SK-N-DZ (cell line): ENCODE measurements at places on chromosomes 5 and 9.
A peak's percentile ranks its signal among the peaks of the same experiment; 100 is the strongest.

DNA sequence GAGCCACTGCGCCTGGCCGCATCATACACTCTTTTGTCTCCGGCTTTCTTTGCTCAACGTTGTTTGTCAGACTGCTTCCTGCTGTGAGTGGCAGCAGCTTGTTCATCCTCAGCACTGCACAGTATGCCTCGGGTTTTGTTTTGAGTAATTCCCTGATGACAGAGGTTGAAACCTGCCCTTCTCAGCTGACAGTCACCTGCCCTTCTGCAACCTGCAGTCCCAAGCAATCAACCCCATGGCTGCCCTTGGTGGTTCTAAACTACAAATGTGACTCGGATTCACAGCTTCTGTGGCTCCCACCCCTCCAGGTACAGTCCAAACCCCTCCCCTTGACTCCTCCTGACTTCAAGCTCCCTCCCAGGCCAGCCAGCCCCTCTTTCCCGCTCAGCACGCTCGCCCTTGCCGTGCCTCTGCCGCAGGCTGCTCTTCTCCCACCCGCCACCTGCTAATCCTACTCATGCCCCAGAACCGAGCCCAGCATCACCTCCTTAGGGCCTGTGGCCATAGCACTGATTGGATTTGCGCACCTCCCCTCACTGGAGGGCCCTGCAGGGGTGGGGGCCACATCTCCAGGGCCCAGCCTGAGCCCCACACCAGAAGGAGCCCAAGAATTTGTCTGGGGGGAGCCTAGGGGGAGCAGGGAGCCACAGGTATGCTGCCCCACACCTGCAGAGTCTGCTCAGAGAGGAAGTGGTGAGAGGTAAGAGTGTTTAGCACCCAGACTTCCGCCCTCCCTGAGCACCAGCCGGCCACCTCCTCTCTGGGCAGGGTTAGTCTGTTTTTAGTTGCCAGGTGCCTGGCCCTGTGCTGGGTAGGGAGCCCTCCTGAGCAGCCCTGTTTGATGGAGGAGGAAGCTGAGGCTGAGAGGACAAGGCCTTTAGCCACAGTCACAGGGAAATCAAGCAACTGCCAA, 10.1 kb downstream of the EEIG1 start:
- DNase-seq, result no peak

DNA sequence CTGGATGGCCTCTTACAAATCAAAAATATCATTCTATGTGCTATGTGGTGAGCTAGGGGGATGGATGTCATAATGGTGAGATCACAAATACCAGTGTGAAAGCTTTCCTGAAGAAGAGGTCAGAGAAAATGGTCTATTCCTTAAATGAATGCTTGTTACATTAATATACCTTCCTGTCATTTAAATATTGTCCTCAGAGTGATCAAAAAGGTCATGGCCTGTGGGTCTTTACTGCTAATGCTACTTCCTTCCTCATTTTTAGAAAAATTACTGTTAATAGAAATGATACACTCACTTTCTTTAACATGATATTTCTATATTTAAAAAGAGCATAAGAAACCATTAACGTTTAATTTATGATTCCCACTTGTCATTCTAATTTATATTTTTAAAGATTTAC, 9.7 kb downstream of the OMD start:
- no peak for DNase-seq

- DNase-seq, result no peak
Measured at GRCh38 chr5:74056789-74057164, 430.8 kb downstream of the ARHGEF28 start.

GRCh38 chr5:66882606-66883227, 286.5 kb downstream of the MAST4 start:
- DNase-seq, result no peak

- DNase-seq, result no peak
Measured at GRCh38 chr5:5929291-5930020, 448.9 kb downstream of the MED10 start.

DNA sequence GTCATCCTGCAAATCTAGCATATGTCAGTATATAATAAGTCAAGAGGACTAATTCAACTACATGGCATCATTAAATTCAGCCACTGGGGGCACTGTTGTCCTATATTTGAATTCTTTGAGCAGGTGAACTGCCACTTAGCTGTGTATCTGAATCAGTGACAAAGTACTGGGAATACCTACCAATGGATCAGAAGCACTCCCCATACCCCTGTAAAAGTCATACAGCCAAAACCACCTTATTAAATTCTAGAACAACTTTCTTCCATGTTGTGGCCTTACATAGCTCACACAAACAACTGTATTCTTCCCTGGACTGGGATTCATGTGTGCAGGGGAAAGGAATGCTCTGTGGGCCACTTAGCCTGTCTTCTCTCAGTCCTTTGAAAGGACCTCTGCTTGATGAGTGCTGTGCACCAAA, 57.4 kb upstream of the PLPP6 start:
- peak; percentile 56 for DNase-seq

- no peak for DNase-seq
Measured at GRCh38 chr5:132947671-132948070, 15.8 kb downstream of the AFF4 start.

GRCh38 chr5:75361310-75361709, 24.3 kb downstream of the HMGCR start:
- DNase-seq, result no peak

- no peak for DNase-seq
Measured at GRCh38 chr5:1522601-1523479, 920 bp downstream of the LPCAT1 start.

GRCh38 chr5:6439588-6440550, 8.8 kb upstream of the UBE2QL1 start:
- DNase-seq, result no peak

- DNase-seq, result no peak
Measured at GRCh38 chr5:32018476-32019436, 155.4 kb downstream of the GOLPH3 start.

GRCh38 chr5:111680737-111681413, 76.1 kb downstream of the NREP start:
- DNase-seq, result peak; percentile 35

DNA sequence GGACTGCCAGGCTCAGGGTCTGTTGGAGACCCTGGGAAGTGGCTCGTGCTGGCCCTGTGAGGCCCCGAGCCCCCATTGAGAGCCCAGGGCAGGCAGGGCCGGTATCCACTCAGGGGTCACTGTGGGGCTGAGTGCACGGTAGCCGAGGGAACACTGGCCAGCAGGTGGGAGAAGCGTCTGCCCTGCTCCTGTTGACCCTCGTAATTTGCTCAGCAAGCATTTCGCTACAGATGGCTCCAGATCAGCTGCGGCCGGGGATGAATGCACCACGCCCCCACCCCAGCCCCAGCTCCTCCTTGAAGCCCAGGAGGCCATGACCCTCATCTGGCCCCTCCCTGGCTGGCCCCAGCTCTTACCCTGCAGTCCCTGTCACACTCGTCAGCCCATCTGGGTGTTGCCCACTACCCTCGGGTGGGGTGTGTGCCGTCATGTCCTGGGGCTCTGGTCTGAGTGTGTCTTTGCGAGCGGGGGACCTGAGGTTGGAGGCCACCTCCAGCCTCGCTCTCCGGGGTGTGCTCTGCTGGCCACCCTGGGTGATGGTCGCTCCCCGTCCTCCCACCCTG, 6.1 kb upstream of the NRARP start:
- peak; percentile 56 for DNase-seq

DNA sequence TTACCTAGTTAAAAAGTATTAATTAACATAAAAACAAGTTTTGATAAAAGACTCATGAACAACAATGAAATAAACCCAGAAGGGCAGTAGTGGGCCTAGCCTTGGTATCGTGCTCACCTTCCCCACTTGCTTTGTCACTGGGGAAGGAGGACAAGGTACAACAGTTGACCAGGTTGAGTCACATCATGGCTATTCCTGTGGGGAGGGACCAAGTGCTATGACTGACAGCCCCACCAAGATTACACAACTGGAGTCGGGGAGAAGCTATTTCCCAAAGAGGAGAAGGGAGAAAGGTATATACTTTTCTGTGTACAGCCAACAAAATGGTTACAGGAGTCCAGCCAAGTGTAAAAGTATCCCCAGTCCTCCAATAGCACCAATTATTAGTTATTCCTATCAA, 251.3 kb upstream of the RFX3 start:
- no peak for DNase-seq

- peak; percentile 16 for DNase-seq
Measured at GRCh38 chr5:143896966-143897365, 85.0 kb downstream of the HMHB1 start.

DNA sequence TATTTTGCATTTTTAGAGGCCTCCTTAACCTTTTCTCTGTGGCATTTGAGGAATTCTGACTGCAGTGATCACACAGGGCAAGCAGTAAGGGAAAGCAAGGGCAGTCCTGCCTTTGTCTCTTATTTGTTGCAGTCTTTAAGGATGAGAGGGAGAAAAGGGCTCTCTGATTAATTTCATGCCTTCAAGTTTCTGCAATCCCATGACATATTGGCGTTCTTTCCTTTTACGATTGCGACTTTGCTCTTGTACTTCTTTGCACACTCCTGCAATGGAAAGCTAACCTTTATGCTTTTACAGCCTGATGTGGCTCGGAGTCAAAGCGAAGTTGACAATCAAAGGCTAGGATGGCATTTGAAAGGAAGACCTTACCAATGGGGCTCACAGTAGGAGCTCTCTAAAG, 698.4 kb downstream of the DNAH5 start:
- DNase-seq, result no peak

DNA sequence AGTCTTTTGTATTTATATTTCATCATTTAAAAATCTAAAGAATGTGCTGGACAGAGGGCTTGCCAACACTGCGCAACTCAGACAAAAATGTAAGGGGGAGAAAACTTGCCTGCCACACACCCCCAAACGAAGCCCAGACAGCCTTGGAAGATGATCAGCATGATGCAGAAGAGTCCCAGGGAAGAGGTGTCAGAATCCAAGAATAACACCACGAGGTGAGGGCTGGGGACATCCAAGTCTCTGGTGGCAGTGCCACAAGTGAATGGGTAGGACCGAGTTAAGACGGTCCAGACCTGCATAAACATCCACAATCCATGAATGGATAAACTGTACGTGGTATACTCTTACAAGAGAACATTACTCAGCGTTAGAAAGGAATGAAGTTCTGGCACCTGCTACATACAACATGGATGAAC, 10.4 kb downstream of the EPB41L4B start:
- no peak for DNase-seq

DNA sequence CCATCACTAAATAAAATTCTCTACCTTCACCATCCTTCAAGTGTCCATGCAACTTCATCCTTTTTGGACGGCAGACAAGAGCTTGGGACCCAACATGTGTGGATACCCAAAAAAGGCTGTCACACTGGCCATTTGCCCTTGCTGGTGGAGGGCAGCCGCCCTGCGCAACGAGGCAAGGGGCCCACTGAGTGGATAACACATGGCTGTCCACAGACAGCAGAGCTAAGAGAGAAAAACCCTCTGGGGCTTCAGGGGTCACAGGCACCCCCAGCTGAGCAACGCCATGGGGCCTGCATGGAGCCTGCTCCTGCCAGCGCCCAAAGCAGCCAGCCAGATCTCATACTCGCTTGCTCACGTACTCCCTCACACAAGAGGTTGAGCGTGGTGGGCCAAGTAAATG, 205.9 kb upstream of the NREP start:
- DNase-seq, result no peak

DNA sequence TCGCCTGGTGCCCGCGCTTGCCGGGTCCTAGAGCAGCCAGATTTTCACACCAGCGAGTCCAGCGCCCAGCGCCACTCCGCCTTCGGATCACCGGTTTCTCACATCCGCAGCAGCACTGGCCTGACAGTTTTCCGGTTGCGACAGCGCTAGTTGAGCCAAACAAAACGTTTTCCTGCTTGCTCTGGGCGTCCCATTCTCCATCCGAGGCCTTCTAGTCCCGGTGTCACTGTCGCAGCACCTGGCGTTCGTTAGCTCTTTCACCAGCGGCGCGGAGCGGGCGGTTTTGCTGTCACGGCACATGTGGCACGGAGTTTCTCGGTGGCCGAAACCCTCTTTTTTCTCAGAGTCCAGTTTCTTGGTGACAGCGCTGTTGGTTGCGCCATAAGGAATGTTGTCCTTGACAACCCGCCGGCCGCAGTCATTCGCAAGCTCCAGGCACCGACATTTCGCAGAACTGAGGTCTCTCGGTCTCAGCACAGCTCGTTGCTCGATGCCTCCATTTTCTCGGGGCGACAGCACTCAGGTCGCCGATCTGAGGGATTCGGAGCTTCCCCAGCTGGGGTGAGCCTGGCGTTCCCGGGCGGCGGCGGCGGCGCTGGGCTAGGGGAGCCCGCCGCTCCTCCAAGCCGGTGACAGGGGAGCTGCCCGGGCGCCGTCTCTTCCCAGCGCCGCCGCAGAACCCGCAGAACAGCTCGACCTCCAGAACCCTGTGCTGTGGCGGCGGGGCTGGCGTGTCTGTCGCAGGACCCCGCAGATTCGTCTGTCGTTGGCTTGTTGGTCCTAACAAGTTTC, 47.8 kb downstream of the ANXA2R start:
- peak; percentile 35 for DNase-seq

DNA sequence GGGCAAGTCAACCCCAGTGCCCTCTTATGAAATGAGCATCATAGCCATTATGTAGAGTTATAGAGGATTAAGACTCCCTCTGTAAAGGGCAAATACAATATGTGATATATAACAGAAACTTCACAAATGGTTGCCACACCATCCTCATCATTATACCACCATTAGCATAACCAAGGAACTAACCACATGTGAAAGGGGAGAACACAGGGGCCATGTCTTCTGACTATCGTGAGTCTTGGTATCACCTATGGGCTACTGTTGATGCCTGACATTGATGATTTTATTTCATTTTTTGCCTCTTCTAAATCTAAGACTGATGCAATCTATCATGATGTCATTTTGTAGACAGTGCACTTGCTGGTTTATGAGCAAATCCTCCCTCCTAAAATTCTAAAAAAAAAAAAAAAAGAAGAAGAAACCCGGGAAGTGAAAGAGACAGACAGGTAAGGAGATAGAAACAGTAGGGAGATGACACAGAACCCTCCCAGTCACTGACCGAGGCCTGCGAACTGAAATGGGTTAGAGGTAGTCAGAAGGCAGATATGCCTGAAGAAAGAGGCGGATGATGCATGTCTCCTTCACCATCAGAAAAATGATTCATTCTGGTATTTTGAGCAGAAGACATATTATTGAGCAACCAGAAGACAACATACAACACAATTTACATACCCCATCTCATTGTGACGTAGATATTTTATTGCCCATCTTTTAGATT, 266.0 kb downstream of the DMAC1 start:
- no peak for DNase-seq

- DNase-seq, result peak; percentile 13
Measured at GRCh38 chr5:83219495-83219894, 142.1 kb downstream of the XRCC4 start.

GRCh38 chr5:60274747-60275146, 381.2 kb upstream of the PDE4D start:
- DNase-seq, result no peak

- no peak for DNase-seq
Measured at GRCh38 chr5:5062525-5063302, 77.4 kb upstream of the ADAMTS16 start.

DNA sequence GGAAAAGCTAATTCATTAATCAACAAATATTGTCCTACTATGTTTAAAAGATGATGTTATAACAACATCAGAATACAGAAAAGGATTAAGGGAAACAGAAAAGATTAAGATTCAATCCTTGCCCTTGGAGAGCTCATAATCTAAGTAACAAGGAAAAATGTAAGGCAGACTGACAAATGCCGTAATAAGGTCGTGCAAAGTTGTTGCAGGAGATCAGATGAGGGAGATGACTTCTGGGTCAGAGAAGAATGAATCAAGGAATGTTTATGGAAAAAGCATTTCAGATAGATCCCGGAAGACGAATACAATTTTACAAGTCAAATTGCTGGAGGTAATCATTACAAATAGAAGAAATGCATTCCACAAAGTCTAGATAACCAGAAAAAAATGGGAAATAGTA, 6.4 kb downstream of the ADAMTS6 start:
- no peak for DNase-seq

- DNase-seq, result no peak
Measured at GRCh38 chr9:124054582-124055227, 43.1 kb downstream of the LHX2 start.
